ENCODE measurements at places on chromosomes 2 and 18.

GRCh38 chr2:88080545-88080944 is 12.9 kb downstream of the SMYD1 start:
- no peak for DNase-seq

DNA sequence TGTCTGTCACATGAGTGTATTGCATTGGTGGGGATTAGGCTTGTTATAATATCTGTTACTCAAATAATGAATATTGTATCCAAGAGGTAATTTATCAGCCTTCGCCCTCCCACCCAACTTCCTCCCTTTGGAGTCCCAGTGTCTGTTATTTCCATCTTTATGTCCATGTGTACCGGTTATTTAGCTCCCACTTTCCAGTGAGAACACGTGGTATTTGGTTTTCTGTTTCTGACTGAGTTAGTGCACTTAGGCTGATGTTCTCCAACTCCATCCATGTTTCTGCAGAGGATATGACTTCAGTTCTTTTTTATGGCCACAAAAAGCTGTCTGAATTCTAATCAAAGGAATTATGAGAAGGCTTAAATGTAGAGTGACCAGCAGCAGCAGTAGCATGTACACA is 104.0 kb upstream of the ARHGAP28 start:
- DNase-seq, result no peak

- no peak for DNase-seq
Observed at GRCh38 chr2:27099334-27099955, 12.9 kb downstream of the KHK start.

DNA sequence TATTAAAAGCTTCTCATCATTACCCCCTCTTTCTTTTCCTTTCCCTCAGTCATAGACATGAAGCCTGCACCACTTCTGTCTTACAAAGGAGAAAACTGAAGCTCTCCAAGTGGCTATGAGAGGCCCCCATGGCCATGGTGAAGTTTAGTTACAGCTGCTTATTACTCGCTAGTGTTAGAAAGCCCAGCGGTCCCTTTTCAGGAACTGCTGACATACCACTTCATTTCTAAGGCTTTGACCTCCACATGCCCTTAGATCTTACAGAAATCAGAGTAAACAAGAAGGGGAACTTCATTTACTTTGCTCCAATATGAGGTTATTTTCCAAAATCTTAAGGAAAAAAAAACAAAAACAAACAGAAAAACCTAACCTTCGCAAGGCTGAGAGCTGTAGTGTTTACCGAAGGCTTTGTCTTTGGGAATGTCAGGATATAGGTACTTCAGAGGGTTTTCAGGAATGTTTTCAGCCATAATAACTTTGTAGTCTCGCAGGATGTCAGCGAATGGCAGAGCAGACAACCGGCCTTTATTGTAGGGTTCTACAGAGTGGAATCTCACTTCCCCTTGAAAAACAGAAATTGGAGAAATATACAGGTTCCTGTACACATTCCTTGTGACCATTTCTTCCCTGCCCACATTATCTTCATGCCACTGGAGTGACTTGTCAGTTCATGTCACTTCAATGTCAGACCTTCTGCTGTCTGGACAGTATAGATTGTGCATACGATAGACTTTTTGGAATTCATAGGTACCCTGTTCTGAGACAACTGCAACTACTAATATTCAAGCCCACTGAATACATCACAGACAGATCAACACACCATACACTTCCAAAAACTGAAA is 18.8 kb upstream of the STAT1 start:
- DNase-seq, result no peak

GRCh38 chr2:181106229-181106628 is 125.8 kb downstream of the UBE2E3 start:
- no peak for DNase-seq

DNA sequence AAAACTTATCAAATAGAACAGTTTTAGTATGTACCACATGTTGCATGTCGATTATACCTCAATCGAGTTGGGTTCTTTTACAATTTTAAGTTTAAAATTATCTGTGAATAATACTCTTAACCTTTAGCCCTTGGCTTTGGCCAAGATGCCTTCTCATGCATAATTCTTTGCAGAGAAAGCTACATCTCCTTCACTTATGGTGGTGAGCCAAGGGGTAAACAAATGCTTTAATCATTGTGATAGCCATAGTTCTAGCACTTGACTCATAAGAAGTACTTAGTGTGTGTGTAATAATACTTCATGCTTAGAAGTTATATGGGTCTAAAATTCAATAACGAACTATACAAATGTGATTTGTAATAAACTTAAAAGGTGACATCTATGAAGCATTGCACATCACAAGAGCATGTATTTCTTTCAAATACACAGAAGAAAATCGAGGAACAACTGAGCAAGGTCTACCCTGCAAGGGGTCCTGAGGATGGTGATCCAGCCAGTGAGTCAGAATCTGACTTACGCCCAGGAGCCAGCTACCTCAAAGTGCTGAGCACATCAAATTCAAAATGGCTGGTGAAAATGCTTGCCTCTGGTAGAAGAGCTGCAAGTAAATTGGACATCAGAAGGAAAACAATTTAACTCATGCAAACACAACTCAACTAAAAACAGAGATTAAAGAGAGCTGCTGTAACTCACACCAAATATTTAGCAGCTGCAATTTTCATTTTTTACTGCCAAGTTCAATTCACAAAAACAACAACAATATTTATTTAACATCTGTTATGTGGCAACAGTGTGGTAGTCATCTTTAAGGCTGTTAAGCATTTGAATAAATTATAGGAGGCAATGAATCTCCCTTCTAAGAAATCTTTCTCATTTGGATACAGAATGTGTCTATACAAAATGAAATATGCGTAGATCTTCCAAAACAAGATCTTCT is 23.8 kb upstream of the TTC39C start:
- DNase-seq, result no peak

- DNase-seq, result no peak
Observed at GRCh38 chr2:171852366-171852888, 41.6 kb downstream of the SLC25A12 start.

DNA sequence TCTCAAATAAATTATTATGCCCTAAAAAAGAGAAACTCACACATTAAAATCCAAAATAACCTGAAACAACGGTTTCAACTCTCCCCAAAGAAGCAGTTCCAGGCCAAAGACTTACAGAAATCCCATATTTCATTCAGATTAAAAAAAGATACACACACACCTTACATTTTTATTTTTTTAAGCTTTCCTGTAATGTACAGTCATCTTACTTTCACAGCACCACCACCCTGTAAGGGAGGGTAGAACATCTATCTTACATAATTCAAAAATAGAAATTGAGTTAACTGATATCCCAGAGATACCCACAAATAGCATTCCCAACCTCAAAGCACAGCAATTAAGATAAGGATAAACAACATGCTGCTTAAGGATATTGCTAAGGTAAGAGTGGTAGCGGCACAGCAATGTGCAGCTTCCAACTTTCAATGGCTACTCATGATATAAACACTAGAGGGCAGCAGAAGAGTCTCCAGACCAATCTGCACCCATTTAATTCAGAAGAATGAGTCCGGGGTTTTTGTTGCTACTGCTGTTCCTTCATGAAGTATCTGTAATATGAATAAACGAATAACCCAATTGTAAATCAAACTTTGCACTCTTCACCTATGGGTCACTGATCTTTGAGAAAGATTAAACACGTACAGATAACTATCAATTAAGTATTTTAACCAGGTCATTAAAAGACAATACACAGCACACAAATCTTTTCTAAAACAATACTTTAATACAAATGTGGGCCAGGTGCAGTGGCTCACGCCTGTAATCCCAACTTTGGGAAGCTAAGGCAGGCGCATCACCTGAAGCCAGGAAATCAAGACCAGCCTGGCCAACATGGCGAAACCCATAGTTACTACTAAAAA is 11.3 kb downstream of the GFPT1 start:
- DNase-seq, result no peak

DNA sequence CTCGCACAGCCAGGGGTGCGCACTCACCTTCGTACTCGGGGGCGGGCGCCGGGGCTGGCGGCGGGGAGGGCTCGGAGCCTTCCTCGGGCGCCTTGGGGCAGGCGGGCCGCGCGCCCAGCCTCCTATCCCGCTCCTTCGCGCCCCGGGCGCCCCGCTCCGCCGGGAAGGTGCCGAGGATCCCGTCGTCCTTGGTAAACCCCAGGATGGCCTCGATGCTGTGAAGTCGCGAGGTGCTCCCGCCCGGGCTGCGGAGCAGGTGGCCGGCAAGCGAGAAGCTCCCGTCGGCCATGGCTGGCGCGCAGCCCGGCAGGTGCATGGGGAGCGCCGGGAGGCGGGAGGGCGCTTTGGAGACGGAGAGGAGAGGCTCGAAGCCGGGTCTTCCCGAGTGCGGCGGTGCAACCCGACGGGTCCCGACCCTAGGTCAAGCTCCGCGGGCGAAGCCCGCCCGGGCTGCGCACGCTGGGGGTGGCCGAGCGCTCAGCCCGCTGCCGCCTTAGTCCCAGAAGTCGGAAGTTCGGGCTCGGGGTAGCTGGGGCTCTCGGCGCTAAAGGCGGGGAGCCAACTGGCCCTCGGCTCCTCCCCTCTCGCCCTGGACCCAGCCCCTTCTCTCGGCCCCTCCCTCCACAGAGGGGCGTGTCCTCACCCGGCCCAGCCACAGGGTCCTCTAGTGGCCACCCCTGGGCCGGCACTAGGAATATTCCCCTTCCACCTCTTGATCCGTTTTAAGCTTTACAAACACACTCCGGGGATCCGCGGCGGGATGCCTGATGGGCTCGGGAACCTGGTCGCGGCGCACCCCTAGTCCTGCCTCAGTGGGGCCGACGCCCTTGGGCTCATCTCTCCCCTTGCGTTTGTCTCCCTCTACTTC is at the start of gene RAX:
RAX (minus strand) TSS at position 564 of the 868 bp plus-strand sequence; CDS start at position 316, 248 bp downstream.
- DNase-seq, result no peak
